Posterior vena cava (tissue), 2 donors: ENCODE measurements at places on chromosomes 1 and 21. TPM values are rescaled to one million over a fixed set of nuclear protein-coding genes. Genes with fewer than 3 reads are reported as not detected.

- DNase-seq: peak; percentile 95
Observed at GRCh38 chr1:54581621-54582035, 33.6 kb downstream of the ACOT11 start.

Gene CACHD1
- total RNA-seq: 6.9 TPM

- no peak for DNase-seq
Observed at GRCh38 chr21:28615276-28615675, 377.4 kb downstream of the LTN1 start.

DNA sequence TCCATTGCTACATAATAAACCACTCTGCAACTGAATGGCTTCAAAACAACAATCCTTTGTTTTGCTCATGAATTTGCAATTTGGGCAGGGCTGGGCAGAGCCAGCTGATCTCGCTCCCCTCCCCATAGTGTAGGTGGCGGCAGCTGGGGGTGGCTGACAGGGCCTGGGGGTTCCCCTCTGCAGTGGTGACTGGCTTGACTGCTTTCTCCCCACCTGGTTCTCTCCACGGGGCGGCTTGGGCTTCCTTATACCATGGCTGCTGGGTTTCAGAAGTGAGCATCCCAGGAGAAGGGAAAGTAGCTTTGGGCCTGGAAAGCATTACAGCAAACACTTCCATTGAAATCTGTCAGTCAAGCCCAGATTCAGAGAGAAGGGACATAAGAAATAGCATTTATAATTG is 129.7 kb upstream of the ZBTB40 start:
- peak; percentile 38 for DNase-seq

Gene CA14
- not detected for total RNA-seq

GRCh38 chr1:208007319-208007937 is 96.5 kb upstream of the CD34 start:
- no peak for DNase-seq

GRCh38 chr1:112674986-112675727 is 698 bp downstream of the MOV10 start:
- peak; percentile 85 for DNase-seq

Gene AQP10
- total RNA-seq: not detected

Gene SRM
- total RNA-seq: 76.6 TPM

Gene PPM1J
- 3.0 TPM for total RNA-seq

DNA sequence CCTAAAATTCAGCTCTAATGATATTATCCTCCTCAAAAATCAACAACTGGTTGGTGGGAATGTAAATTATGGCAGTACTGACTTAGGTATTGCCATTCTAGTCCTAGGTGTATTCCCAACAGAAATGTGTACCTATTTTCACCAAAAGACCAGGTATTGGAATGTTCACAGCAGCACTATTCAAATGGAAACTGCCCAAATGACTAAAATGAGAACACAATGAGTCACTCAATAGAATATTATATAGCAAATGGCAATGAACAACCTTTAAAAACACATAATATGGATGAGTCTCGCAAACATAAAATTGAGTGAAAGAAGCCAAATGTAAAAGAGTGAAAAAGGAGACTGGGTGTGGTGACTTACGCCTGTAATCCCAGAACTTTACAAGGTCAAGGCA is 44.9 kb downstream of the GADD45A start:
- no peak for DNase-seq

- DNase-seq: no peak
Observed at GRCh38 chr1:59298710-59299346, 1.9 kb downstream of the FGGY start.

GRCh38 chr1:66374148-66374547 is 159.8 kb upstream of the SGIP1 start:
- no peak for DNase-seq

GRCh38 chr1:74463333-74463988 is 49.0 kb downstream of the LRRC53 start:
- no peak for DNase-seq

Gene SLC45A3
- total RNA-seq: 3.6 TPM

Gene SV2A
- 7.5 TPM for total RNA-seq

- DNase-seq: no peak
Observed at GRCh38 chr1:225602590-225603206, 50.2 kb downstream of the ENAH start.

GRCh38 chr21:34838956-34839820 is 170.4 kb downstream of the CLIC6 start:
- no peak for DNase-seq

GRCh38 chr1:62407398-62408009 is 29.3 kb upstream of the USP1 start:
- no peak for DNase-seq

Gene DHRS3
- total RNA-seq: 144 TPM

- no peak for DNase-seq
Observed at GRCh38 chr1:94883691-94884090, 43.2 kb downstream of the CNN3 start.

Gene DENND4B
- 41.7 TPM for total RNA-seq

Gene DMBX1
- total RNA-seq: not detected

Gene BARHL2
- total RNA-seq: not detected

Gene CELA2B
- total RNA-seq: 0.33 TPM

DNA sequence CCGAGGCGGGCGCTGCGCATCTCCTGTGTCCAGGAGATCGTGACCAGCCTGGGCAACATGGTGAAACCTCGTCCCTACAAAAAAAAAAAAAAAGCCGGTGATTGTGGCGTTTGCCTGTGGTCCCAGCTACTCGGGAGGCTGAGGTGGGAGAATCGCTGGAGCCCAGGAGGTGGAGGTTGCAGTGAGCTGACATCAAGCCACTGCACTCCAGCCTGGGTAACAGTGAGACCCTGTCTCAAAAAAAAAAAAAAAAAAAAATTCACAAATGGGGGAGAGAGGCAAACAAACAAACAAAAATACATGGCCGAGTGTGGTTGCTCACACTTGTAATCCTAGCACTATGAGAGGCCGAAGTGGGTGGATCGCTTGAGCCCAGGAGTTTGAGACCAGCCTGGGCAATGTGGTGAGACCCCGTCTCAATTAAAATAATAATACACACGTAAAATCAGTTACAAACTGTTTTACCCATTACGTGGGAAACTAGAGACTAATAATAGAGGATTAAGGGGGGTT is 758 bp downstream of the TATDN3 start:
- no peak for DNase-seq

GRCh38 chr1:6743189-6744101 is 41.8 kb upstream of the CAMTA1 start:
- peak; percentile 79 for DNase-seq

- DNase-seq: peak; percentile 85
Observed at GRCh38 chr1:231866392-231867331, 240.1 kb downstream of the DISC1 start.

GRCh38 chr21:17560377-17561025 is 47.7 kb downstream of the CXADR start:
- no peak for DNase-seq
